ENCODE measurements at places on chromosomes 11 and 22.

- no peak for DNase-seq
Observed at GRCh38 chr11:131771471-131771870, 401.1 kb downstream of the NTM start.

DNA sequence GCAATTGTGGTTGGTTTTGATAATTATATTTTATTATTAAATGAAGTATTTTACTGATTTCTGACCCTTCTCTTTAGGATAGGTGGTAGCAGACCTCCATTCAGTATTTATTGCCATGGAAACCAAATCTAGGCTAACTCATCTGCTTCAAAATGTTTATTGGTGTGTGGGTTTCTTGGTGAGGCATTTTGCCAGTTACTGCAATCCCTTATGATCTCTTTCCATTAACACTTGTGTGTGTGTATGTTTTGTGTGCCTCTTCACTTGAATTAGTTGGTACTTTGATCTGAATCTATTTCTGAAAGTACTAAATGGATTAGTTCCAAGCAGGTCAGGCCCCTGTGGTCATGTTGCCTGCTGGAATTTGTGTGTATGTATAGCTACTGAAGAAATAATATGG is 184.4 kb upstream of the C11orf87 start:
- no peak for DNase-seq

GRCh38 chr11:110454609-110455008 is 24.9 kb downstream of the FDX1 start:
- DNase-seq: no peak

DNA sequence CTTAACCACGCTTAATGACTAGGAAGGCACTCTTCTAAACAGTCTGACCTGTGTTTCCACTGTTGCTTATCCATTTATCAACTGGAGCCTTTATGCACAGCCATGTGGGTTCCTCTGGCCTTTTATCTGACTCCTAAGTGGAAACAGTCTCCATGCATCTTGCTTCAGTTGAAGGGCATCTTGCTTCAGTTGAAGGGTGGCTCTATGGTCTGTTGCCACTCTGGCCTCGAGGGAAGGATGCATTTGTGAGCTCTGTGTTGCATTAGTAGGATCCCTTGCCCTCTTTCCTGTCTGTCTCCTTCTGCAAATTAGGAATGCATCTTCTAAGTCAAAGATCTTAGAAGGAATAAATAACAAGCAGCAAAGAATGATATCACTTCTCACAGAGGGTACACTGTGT is 25.8 kb upstream of the C11orf96 start:
- no peak for DNase-seq

GRCh38 chr11:55697817-55698216 is 35.8 kb downstream of the OR4C6 start:
- no peak for DNase-seq

GRCh38 chr22:26646158-26646557 is 11.2 kb upstream of the MIAT start:
- DNase-seq: peak; percentile 66

- DNase-seq: no peak
Observed at GRCh38 chr11:75276686-75277085, 36.1 kb downstream of the TPBGL start.

GRCh38 chr11:125451400-125452124 is 44.5 kb downstream of the FEZ1 start:
- DNase-seq: peak; percentile 62

GRCh38 chr22:37330200-37331033 is 48.1 kb downstream of the CYTH4 start:
- peak; percentile 77 for DNase-seq

GRCh38 chr22:35893698-35894097 is 134.9 kb downstream of the RBFOX2 start:
- no peak for DNase-seq

DNA sequence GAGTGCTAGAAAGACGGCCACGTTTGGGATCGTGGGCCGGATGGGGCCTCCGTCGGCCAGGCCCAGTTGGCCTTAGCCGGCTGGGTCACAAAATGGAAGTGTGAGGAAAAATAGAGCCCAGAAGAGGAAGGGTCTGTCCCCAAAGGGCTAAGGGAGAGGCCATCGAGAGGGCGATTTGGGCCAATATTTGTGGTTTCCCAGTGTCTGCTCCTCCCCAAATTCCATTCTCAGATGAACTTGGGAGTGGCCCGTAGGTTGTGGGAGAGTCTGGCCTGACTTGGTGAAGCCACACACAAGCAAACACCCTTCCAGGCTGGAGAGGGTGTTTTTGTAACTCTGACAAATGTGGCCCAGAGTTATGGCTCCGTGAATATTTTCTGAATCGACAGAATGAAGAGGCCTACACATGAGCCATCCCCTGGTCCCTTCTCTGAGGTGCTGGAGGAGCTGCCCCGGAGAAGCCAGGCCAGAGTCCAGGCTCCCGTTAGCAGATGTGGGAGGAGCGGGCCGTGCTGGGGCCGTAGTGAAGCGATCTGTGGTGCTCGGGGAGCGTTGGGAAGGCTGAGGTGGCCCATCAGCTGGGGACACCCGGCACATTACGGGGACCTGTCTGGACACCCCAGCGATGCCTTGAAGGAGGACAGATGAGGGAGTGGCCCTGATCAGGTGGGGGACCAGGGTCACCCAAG is 73.5 kb upstream of the PPARA start:
- DNase-seq: peak; percentile 78

DNA sequence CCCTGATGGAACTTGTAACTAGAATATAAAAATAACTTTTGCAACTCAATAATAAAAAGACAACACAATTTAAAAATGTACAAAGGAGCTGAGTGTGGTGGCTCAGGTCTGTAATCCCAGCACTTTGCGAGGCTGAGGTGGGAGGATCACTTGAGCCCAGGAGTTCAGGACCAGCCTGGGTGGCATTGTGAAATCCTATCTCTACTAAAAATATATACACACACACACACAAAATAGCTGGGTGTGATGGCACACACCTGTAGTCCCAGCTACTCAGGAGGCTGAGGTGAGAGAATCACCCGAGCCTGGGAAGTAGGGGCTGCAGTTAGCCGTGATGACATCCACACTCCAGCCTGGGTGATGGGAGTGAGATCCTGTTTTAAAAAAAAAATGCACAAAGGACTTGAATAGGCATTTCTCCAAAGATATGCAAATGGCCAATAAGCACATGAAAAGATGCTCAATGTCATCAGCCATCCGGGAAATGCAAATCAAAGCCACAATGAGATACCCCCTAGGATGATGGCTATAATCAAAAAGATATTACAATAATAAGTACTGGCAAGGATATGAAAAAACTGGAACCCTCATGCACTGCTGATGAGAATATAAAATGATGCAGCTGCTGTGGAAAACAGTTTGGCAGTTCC is 59.8 kb upstream of the SEPTIN5 start:
- DNase-seq: no peak

- peak; percentile 26 for DNase-seq
Observed at GRCh38 chr11:56624661-56625110, 10.0 kb upstream of the OR5M1 start.

DNA sequence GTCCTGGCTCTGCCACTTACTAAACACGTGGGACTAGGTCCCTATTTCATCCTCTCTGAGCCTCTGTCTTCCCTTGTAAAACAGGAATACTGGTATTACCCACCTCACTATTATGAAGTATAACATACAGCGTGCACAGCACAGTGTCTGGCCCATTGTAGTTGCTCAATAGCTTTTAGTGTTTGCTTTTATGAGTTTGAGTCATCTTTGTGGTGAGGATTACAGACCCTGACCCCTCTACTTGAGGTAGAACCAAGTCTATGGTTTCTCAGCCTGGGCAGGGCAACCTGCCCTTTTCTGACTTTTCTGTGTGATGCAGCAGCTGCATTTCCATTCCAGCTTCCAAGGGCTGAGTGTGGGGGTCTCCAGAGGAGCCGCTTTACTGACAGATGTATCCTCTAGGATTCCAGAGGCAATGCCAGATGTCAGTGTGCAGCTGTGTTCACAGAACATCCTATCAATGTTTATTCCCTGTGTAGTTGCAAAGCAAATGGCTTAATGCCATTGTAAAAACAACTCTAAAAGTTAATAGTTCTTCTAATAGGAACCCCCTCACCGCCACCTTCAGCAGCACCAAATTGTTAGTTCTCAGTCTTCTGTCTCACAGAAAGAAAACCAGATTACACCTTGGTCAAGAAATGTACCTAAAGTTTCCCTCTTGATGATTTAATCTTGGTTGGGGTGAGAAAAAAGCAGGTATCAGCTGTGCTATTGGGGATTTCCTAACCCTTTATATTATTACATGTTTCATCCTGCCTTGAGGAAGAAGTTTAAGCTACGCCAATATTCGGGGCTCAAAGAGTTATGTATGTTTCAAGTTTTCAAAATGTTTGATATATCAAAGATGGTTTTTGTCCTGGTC is 16.8 kb downstream of the PRR5L start:
- no peak for DNase-seq

DNA sequence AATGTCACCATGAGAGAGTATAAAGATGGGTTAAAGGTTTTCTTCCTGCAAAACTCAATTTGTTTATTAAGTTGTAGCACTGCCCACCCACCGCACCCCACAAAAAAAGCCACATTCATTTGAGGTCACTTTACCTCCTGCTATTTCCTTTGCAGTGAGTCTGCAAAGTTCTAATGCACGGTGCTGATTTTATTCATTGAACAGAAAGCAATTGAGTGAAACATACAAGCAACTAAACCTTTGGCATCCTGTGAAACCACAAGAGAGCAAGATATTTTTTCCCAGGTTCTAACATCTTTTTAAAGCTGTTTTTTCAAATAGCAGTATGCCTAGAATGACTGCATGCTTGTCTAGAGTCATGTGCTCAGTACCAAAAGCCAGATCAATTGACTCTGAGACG is 39.0 kb downstream of the RRAS2 start:
- no peak for DNase-seq

DNA sequence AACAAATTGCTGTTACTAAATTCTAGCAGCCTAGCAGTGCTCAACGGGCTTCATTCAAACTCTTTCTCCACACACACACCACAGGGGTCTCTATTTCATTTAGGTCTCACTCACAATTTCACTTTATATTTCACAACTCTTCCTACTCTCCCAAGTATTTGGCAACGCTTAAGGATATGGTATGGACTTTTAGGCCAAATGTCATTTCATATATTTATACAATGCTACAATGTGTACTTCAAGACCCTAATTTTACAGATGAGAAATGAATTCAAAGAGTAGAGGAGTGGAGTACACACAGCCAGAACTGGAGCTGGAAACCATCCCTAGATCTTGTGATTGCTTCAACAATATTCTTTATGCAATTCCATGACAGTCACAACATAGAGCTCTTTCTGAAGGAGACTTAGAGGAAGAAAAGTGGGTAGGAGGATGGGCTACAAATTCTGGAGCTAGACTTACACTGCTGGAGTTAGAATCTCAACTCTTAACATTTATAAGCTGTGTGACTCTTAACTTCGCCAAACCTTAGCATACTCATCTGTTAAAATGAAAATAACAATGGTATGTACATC is 2.5 kb upstream of the MS4A13 start:
- DNase-seq: no peak
